NCI-H1105 (cell line): ENCODE measurements at places on chromosomes 2 and 18.

DNA sequence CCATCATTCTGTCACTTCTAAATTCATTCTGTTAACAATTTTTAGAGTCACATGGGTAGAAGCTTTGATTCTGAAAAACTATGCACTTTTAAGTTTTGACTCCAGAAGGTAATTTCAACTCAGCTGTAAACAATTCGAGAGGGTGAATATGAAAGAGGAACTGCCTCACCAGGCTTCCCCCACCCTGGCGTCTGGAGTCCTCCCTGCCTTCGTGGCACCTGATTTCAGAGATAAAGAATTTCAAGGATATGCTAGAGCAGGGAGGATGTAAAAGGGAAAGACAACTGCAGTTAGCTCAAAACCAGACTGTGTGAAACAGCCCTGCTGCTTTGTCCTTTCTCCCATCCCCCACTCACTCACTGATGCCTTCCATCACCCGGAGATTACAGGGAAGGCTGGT, 40.7 kb downstream of the ONECUT2 start:
- no peak for DNase-seq

DNA sequence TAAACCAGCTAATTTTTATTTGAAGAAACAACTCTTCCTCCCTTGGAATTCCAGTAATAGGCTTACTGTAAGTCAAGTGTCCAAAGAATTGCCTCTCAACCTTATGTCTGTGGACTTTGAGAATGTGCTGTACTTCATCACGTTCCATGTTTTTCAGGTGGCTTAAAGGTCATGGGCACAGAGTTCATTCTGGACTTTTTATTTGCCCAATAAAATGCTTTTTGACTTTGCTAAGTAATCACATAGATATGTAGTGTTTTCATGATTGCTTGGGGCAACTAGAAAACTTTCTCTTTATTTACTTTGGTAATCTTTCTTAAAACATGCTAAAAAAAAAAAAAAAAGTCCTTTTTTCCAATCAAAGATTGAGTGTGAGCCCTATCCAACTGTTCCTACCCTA, 10.4 kb upstream of the DNAH7 start:
- no peak for DNase-seq

- no peak for DNase-seq
These were observed 129.7 kb upstream of the PARD3B start for GRCh38 chr2:204415406-204416181.

DNA sequence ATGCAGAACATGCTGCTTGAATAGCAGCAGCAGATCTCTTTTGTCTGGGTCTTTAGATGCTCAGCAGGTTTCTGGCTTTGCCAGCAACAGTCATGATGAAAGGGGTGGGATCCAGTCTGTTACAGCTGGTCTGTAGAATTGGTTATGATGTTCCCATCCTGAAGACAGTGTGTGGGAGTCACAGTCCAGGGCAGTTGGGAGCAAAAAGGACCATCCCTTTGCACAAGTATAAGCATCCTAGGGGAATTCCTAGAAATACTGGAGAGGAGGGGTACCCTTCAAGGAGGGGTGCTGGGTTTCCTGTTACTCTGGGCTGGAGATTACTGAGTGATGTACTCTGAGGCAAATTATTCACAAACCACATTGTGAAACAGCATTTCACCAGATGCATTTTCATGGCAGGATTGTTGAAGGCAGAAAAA, 119.9 kb upstream of the RND3 start:
- DNase-seq, result no peak

GRCh38 chr2:236663287-236664101, 93.9 kb downstream of the ACKR3 start:
- no peak for DNase-seq

DNA sequence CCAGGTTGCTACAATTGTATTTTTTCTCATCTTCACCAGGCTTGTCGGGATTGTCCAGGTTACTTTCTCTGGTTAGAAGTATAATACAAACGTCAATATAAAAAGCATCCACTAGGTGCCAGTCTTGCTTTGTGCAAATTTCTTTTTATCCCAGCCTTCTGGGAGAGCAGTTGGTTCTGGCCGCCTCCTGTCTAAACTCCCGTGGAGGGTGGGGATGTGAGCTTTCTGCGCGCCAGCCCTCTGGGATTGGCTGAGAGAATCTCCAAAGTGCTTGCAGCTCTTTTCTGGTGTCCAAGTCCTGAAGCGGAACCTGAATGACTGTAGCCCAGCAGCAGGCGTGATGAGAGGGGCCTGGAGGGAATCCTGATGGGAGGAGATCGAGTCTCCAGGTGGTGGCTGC, 22.4 kb upstream of the TOGARAM2 start:
- peak; percentile 28 for DNase-seq

GRCh38 chr18:12308386-12309100, 502 bp downstream of the TUBB6 start:
- DNase-seq, result peak; percentile 22

GRCh38 chr18:24187049-24187448, 48.2 kb downstream of the CABYR start:
- no peak for DNase-seq

DNA sequence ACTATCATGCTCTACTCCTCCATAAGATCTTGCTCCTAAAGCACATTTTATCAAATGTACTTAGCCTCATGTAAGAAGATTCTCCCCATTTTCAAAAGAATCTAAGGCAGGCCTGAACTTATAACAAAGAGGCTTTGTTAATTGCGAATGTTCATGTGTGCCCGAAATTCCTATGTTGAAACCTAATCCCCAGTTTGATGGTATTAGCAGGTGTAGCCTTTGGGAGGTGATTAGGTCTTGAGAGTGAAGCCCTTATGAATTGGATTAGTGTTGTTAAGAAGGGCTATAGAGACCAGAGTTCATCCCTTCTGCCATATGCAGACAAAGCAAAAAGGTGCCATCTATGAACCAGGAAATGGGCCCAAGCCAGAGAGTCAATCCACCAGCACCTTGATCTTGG, 234.5 kb downstream of the PAX3 start:
- no peak for DNase-seq

- DNase-seq, result no peak
These were observed 139.5 kb upstream of the NABP1 start for GRCh38 chr2:191538334-191538903.
